Hematopoietic multipotent progenitor cell treated with erythropoietin and hydrocortisone succinate and interleukin-3 and kit ligand, for 8 days (in vitro differentiated cells): ENCODE measurements at places on chromosomes 4 and X.

- DNase-seq, result peak; percentile 2
These were observed 98.1 kb upstream of the MSX1 start for GRCh38 chr4:4761128-4761982.

- DNase-seq, result no peak
These were observed 71.3 kb downstream of the EVC2 start for GRCh38 chr4:5636766-5637670.

DNA sequence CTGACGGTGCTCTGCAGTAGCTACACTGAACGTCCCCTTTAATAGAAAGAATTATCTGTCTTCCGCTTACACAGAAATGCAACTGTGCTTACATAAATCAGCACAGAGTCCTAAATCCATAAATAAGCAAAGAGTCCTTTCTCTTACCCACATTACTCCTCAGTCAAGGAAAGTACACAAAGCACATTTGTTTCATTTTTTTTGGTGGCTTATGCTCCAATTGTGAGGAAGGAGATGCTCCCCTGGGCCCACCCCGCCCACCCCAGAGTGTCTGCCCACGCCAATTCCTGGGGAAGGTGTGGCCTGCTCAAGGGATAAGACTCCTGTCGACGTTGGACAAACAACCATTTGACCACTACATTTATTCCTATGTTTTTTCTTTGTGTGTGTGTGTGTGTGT, 53.8 kb downstream of the CPLX1 start:
- no peak for DNase-seq

DNA sequence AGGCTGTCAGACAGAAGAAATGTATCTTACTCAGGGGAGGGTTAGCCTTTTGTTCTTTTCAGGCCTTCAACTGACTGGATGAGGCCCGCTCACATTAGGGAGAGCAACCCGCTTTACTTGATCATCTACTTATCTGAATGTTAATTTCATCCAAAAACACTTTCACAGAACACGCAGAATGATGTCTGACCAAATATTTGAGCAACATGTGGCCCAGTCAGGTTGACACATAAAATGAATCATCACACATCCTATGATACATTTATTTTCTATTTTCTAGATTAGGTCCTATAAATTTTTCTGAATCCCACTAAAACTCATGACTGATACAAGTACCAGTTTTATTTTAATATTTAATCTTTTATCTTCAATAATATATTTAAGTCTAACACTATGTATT, 260.3 kb downstream of the IL15 start:
- no peak for DNase-seq

GRCh38 chr4:26150948-26151347, 169.9 kb upstream of the RBPJ start:
- DNase-seq, result no peak

- DNase-seq, result no peak
These were observed 43.6 kb downstream of the ZCCHC12 start for GRCh38 chrX:118867251-118867650.

DNA sequence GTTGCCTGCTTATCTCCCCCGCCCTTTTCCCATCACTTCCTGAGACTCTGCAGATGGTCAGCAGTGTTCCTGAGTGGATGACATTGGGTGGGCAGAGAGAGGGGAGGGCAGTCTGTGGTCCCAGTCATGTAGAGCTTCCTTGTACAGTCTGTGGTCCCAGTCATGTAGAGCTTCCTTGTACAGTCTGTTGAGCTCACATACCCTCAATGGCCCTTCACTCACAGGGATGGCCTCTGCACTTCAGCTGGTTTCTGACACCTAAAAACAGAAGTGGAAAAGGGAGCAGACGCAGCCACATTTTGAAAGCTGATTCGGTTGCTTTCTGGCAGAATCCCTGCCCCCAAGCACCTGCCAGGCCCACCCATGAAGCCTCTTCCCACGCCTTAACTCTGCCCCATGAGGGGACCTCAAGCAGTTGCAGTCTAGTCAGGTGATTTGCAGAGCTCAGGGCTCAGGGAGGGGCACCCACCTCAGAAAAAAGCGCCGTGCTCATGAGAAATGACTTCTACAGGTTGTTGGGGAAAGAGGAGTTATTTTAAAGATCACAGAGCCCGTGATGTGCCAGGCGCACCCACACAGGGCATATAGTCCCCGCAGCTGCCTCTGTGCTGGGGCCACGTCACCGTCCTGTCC, 3.6 kb upstream of the TMEM271 start:
- DNase-seq, result no peak

DNA sequence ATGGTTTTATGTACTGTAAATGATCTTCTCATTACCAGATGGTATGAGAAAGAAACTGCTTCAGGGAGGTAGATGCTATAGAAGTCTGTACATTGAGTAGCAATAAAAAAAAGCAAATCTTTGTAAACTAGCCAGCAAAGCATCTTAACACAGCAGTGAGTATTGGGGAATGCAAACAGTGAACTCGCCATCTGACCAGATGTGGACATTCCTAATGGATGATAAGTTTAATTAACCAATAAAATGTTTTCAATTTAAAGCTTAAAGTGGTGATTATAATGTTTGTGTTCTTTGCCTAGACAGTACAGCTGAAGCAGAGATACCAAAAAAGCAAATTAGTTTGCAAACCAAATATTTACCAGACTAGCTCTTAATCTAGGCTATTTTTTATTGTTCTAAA, 1144.2 kb downstream of the FAT4 start:
- DNase-seq, result no peak

DNA sequence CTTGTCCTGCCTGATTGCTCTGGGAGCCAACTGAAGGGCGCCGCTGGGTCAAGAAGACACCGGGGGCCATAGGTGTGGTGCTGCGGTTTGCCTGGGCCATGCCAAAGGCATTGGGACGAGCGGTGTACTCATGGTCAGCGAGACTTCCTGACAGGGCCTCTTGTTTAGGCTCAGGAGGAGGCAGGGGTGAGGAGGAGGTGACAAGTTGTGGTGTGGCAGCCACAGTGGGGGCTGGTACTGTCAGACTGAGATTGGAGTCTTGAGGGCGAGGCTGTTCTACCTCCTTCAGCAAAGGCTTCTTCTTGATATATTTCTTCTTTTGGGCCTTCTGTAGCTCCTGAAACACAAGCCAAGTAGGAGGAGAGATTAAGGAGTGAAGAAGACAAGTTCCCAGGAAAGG, 104.1 kb downstream of the PHF8 start:
- no peak for DNase-seq

GRCh38 chr4:141130947-141131605, 2.2 kb downstream of the RNF150 start:
- no peak for DNase-seq

DNA sequence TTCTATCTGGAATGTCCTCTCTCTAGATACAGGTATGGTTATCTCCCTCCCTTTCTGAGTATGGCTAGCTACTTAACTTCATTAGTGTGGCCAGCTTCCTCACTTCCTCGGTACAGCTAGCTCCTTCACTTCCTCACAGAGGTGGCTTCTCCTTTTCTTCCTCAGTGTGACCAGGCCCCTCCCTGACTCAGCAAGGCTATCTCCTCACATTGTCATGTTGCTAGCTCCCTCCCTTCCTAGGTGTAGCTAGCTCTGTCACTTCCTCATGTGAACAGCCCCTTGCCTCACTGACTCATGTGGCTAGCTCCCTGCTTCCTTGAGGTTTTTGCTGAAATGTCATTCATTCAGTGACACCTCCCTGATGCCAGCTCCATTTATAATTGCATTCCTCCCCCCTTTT, 67.3 kb upstream of the DDIT4L start:
- DNase-seq, result no peak

DNA sequence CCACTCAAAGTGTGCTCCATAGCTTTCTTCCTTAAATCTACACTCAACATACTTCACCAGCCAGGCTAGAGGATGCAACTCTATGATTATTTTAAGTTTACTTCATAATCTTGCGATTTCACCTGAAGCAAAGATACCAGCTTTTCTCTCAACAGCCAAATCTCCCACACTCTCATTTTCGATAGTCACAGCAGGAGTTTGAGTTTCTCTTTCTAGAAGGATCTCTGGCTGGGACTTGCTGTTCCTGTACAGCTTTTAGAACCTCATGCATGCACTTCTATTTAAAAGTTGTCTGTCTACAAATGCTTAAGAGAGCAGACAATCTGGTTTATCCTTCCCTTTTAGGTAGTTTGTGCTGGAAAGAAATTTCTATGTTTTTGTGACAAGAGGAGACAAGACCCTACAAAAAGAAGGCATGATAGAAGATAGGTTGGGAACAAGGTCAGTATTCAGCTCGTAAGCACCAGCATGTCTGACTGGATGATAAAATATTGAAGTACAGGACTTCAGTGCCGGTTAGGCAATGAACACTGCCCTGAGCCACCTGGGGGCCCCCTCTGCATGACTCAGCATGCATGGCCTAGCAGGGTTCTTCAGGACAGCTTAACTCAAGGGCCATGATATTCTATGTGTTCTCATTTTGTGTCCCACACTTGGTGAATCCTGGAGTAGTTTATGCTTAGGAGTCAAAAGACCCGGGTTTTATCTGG, 65.6 kb downstream of the ATXN3L start:
- DNase-seq, result peak; percentile 10

- DNase-seq, result no peak
These were observed 1.2 kb downstream of the NPNT start for GRCh38 chr4:105896461-105896942.

GRCh38 chrX:15815779-15816437, 25.6 kb downstream of the ZRSR2 start:
- peak; percentile 64 for DNase-seq

DNA sequence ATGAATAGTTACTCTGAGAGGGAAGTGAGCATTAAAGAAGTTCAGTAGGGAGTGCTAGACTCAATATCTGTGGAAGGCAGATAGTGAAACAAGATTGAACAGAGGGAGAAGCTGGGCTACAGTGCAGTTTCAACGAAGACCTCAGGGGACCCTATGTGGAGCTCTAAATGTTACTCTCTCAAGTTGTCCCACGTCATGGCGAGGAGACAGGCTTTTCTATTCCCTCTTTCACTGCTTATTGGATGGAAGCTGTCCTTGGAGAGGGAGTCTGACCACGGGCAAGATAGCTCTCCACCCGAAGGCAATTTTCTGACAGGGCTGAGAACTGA, 42.3 kb upstream of the CCSER1 start:
- no peak for DNase-seq

- DNase-seq, result no peak
These were observed 65.5 kb downstream of the SPATA18 start for GRCh38 chr4:52116641-52117040.

GRCh38 chrX:131725001-131725654, 181.3 kb downstream of the OR13H1 start:
- DNase-seq, result no peak

DNA sequence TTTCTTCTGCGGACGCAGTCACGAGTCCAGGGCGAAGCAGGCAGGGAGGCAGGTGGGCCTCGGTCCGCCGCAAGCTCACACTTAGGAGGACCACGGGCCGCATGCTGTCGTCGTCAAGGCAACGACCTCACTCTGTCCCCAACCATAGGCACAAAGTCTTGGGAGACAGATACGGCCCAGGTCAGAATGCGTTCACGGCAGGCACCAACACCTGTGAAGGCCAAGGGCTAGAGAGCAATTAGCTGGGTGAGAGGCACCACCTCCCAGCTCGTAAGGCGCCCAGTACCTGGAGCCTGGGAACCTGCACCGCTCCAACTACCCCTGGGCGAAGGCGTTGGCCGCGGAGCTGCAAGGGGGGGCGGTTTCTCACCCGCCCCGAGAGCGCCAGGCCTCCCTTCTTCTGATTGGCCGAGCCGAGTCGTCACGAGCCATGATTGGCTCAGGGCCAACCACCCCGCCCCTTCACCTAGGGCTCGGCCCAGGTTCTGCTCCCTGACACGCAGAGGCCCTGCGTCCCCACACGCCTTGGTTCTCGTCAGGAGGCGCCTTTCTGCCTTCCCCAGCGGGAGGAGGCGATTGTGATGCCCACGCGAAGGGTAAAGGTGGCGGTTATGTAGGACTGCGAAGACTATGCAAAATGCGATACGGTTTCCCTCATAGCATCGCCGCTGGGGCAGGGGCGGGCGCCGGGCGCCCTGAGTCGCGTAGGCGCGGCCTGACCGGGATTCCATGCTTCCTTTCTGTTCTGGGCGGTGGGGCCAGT, at the start of gene CDKL2:
Gene CDKL2 (minus strand): TSS at position 355 of the 763 bp plus-strand sequence. CDS start 4,540 bp downstream, outside the sequence.
- DNase-seq, result peak; percentile 88

GRCh38 chr4:118265312-118266144, 87.3 kb downstream of the PRSS12 start:
- DNase-seq, result peak; percentile 56

DNA sequence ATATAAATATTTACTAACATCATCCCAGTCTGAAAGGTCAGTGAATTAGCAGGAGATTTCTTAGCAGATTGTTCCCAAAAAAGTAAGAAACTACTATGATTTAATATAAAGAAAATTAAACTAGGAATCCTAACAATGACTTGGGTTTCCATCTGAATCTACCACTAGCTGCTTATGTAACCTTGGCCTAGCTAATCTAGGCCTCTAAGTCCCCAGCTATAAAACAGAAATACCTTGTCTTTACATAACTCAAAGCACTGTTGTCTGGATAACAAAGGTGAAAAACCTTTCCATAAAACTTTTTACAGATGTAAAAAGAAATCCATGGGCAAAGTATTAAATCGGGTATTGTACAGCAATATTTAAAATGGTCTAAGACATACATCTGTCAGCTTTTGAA, 3.0 kb downstream of the FBXL5 start:
- DNase-seq, result no peak

GRCh38 chr4:4521136-4521535, 20.7 kb downstream of the STX18 start:
- no peak for DNase-seq
